ENCODE measurements at places on chromosomes 11 and 22.

DNA sequence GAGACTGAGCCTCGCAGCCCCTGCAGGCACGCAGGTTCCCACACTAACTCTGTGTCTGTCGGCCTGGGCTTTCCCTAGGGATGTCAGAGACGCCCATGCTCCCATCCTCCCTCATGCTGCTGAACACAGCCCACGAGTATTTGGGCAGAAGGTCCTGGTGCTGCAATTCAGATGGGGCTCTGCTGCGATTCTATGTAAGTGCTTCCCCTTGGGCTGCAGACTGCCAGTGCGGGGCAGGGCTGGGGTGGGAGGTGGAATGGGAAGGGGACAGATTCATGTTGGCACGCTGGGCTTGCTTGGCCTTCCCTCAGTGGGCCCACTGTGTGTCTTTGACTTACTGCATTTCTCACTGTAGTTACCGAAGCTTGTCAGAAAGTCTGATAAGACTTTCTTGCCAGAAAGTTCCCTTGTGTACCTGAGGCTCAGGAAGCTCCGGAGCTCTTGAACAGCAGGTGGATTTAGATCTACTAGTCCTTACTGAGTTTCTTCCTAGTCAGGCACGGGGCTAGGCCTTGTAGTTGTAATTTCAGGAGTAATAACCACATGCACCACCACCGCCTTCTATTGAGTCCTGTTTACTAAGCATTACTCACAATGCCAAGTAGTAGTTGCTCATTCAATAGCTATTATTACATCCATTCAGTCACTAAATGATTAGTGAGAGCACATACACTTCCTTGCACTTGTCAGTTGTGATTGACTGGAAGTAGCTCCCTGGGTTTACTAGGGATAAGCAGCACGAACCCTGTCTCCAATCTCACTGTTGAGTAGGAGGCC, 65.2 kb downstream of the CABIN1 start:
- DNase-seq, result no peak

DNA sequence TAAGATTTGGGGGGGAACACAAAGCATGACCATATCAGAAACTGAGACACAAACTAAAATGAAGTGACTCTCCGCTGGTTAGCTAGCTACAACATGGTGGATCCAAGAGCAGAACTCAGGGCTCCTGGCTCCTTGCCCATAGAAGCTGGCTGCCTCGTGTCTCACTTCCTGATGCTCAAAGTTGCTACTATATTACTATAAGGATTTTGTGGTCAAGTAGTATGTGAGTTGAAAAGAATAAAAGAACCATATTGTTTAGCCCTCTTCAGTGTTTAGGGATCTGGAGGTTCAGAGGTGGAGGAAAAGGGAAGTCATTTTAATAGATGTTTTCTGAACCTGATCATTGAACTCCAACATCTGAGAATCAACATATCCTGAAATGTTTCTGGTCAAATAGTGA, 16.9 kb upstream of the SIK2 start:
- no peak for DNase-seq

- DNase-seq, result no peak
Observed at GRCh38 chr11:86488553-86488952, 113.9 kb downstream of the CCDC81 start.

DNA sequence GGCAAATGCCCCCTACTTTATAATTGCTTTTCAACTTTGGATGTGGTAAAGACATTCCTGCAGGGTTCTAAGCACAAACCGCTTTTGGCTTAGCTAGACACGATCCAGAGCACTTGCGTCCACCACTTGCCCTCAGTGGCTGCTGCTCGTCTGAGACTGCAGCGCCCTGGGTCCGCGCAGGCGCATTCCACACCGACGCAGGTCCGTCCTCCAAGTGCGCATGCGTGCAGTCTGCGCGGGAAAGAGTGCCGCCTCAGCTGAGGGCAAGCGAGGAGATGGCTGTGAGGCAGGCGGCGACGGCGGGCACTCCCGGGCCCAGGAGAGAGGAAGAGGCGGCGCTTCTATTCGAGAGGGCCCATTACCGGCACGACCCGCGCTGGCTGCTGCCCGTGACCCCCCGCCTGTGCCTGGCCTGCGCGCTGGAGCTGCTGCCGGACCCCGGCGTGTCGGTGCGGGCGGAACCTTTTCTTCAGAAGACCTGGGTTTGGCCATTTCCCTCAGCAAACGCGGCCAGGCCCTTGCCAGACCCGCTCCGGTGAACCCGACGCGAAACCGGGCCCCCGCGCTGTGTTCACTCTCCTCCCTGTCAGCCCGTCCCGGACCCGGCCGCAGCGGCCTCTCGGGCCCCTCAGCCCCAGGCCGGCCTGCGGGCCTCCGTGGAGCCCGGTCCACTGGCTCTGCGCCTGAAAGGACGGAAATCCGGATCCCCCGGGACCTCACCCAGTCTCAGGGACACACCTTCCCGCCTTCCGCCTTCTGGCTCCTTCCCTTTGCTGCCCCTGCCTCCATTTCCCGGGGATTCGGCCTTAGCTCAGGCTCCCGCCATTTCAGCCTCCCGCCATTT, at the start of gene MEI1:
Gene MEI1, plus strand, starts transcription at position 240 of the 844 bp plus-strand sequence. Its CDS starts 36 bp downstream, at position 276.
- no peak for DNase-seq

DNA sequence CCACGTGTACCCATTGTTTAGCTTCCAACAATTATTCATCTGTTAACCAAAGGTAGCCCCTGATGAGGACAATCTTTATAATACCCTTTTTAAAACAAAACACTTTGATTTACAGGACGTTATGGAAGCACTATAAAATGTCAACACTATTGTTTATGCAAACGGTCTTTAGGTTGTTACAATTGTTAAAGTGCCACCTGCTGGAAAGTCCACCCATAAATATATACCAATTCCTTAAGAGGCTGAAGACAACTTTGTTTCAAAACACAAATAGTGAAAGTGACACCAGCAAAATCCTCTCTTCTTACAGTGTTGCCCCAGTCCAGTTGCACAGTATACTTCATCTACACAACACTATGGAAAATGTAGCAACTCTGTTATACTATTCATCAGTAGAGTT, 68.9 kb upstream of the SLN start:
- no peak for DNase-seq

GRCh38 chr11:82750643-82751139, 17.0 kb upstream of the FAM181B start:
- no peak for DNase-seq

GRCh38 chr22:42797011-42797410, 60.1 kb downstream of the ARFGAP3 start:
- DNase-seq, result no peak

GRCh38 chr22:27381552-27381951, 420.0 kb downstream of the MN1 start:
- DNase-seq, result no peak

DNA sequence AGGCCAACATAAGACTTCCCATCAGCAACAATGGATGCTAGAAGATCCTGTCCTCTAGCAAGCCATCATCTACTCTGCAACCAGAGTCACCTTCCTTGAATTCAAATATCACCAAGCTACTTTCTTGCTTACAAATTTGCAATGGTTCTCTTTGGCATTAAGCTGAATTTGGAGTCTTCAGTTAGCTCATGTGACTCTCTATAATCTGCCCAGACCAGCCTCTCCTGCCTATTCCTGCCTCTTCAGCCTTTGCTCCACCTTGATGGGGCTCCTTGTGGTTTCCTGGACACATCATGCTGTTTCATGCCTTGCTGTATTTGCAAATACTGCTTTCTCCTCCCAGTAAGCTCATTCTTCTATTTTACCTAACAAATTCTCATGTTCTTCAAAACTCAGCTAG, 82.3 kb downstream of the RASSF10 start:
- no peak for DNase-seq
